Activated CD8-positive, alpha-beta memory T cell treated with anti-CD3 and anti-CD28 coated beads for 1 hour (primary cell): ENCODE measurements at places on chromosomes 2 and 18.

DNA sequence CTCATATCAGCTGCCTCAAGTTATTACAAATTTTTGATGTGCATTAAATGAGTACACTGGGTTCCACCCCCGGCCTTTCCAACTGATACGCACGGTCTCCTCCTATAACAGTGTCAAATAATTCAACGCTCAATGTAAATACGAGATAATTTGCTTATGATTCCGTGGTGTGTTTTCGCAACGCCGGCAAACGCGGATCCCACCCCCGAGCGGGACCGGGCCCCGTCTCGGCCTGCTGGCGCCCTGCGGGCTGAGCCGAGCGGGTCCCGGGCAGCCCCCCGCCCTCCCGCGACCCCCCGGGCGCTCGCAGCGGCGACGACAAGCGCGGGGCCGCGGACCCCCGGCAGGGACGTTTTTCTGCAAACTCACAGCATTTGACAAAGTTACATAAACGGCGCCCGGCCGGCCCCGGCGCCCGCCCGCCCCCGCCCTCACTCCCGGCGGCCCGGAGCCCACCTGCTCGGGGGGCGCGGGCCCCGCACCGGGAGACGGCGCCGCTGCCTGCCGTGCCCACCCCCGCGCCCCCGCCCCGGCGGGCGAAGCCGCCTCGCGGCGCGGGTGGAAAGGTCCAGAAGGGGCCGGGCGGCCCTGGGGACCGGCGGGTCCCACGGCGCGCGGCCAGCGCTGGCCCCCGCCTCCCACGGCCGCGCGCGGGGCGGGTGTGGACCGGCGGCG lies 762 bp downstream of the HDAC4 start:
- DNase-seq, result no peak

DNA sequence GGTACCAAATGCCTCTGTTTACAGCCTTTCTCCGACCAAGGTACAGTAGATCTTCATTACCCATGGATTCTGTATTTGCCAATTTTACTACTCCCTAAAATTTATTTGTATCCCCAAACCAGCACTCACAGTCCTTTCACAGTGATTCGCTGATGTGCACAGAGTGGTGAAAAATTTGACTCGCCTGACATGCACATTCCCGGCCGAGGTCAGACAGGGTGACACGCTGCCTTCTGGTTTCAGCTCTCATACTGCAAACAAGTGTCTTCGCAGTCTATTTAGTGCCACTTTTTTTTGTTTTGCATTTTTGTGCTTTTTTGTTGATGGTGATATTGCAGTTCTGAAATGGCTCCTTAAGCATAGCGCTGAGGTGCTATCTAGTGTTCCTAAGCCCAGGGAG lies 71.0 kb downstream of the MAPK4 start:
- no peak for DNase-seq

GRCh38 chr2:149902081-149902480 lies 314.5 kb upstream of the MMADHC start:
- DNase-seq, result no peak

DNA sequence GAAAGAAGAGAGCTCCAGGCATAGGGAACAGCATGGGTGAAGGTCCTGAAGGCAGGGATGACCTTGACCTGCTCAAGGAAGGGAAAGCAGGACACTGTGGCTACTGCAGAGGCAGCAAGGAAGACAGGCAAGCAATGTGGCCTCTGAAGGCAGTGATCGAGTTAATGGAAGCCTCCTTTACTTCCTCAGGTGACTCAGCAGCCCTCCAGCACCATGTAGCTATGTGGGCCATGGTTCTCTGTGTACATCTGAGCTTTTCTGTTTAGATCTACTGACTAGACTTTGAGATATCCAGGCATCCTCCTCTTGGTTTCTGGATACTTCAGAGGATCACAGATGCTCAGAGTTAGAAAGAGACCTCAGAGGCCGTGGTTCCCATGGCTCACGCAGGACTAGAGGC lies 107.3 kb upstream of the PID1 start:
- DNase-seq, result no peak

- DNase-seq, result no peak
Observed at GRCh38 chr2:191246820-191247380, 1.7 kb downstream of the MYO1B start.

DNA sequence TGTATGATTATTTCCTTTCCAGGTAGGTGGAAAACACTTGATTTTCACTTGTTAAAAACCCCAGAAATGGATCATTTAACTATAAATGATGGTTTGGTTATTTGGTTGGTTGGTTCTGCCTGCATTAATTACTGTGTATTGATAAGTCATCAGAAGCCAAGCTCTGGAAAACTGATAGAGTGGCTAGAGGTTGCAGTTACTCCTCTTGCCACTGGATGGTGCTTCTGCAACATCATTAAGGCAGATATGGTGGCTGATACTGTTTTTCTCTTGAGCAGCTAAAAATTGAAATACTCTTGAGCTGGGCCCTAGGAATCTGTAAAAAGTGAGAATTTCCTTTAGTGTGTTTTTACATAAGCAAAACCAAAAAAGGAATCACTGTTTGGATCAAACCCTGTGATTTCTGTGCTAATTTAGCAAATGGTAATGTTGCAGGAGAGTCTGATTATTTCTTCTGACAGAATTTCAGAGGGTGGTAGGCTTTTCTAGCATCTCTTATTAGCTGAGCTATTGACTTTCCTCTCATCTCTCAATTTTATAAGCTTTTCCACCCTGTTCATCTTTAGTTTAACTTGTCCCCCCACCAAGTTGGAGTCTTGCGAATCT lies 54.3 kb downstream of the RAB10 start:
- DNase-seq, result no peak

GRCh38 chr2:147013696-147014392 lies 831.0 kb upstream of the ACVR2A start:
- no peak for DNase-seq

- no peak for DNase-seq
Observed at GRCh38 chr2:216661051-216661450, 27.8 kb downstream of the IGFBP2 start.

GRCh38 chr2:217918308-217919024 lies 84.3 kb downstream of the TNS1 start:
- no peak for DNase-seq

DNA sequence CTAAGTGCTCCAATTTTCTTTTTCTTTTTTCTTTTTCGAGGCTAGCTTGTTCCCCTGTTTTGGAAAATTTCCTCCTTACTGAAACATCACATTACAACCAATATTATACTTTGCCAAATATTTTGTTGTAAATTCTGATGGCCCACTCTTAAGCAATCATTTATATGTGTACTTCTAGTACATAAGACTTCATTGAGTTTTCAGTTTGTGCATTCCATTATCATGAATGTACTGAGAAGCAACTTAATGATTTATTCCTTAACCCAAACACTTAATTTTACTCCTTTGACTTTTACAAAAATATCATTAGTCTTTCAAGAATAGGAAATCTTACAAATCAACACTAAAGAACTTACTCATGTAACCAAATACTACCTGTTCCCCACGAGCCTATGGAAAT lies 242.4 kb downstream of the ARHGAP15 start:
- no peak for DNase-seq

GRCh38 chr2:121017396-121017795 lies 267.6 kb downstream of the TFCP2L1 start:
- DNase-seq, result no peak

- no peak for DNase-seq
Observed at GRCh38 chr2:223365158-223365679, 236.9 kb downstream of the SCG2 start.

DNA sequence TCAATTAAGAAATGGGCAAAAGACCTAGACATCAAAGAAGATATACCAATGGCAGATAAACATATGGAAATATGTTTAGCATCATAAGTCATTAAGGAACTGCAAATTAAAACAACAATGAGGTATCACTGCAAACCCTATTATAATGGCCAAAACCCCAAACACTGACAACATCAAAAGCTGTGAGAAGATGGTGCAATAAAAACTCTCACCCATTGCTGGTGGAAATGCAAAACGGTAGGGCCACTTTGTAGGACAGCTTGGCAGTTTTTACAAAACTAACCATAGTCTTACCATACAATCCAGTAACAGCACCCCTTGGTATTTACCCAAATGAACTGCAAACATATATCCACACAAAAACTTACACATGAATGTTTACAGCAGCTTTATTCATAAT lies 213.1 kb downstream of the UBE2E3 start:
- no peak for DNase-seq

DNA sequence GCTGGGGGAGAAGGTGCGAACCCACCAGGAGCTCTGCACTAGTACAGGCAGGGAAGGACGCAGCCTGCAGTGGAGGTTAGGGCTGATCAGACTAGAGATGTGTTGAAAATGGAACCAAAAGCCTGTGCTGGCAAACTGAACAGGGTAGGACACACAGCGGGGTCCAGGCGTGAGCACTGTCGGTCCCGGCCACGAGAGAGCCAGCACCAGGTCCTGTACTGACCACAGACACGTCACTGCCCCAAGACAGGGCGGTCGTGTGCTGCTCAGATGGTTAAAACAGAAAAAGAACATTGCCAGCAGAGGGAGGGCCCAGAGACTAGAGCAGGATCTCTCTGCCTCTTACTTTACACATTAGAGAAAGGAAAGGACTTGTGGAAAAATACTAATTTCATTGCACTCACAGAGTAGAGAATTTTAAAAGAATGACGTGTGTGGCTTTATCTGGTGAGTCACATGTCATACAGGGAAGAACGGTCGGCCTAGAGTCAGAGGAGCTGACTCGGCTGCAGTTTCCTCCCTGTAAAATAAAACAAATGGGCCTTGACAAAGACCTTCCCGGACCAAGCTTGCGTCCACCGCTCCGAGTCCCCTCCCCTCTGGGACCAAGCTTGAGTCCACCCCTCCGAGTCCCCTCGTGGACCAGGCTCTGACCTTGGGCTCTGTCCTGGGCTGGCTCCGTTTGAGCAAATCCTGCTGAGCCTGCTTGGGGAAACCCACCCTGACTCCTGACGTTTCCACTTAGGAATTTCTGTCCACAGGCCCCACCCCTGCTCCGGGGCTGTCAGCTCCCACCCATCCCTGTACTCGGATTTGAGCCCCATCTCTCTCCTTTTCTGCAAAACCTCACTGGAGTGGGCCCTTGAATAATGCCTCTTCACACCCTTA lies 16.7 kb upstream of the ADI1 start:
- no peak for DNase-seq

DNA sequence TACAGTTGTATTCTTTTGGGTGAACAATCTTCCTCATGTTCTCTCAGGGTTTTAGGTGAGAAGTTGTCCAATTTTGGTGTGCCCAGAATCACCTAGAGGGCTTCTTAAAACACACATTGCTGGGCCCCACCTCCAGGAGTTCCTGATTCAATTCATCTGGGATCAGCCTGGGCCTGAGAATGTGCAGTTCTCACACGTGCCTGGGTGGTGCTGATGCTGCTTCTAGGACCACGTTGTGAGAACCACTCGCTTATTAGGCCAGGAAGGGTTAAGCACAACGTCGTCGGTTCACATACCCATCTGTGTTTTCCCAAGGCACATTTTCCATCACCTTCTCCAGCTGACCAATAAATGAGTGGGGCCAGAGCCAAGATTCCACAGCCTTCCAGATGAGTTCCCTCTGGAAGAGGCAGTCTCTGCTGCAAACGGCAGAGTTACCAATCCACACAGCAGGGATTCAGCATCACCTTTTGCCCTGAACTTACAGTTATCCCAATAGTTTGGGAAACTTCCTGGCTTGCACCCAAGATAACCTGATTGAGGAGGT lies 277.7 kb upstream of the HNRNPA3 start:
- no peak for DNase-seq

GRCh38 chr2:205706769-205707381 lies 24.6 kb downstream of the NRP2 start:
- no peak for DNase-seq

GRCh38 chr2:127701651-127702394 lies 526 bp downstream of the SFT2D3 start:
- peak; percentile 65 for DNase-seq

DNA sequence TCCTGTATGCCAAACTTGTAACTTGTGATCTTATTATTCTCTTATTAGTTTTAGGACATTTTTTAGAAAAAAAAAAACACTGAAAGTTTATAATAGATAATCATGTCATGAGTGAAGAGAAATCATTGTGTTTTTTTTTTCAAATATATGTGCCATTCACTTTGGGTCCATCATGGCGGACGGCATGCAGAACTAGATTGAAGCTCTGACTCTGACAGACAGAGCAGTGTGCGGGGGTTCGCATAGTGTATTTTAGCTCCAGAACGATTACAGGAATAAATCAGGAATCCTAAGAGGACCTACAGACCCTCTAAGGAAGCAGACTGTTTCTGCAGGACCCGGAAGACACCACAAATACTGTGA lies 484.4 kb upstream of the REG3G start:
- DNase-seq, result no peak

GRCh38 chr2:72113847-72114692 lies 33.6 kb downstream of the CYP26B1 start:
- DNase-seq, result no peak

- DNase-seq, result no peak
Observed at GRCh38 chr2:210756855-210757254, 200.5 kb downstream of the CPS1 start.

- DNase-seq, result no peak
Observed at GRCh38 chr2:196335221-196335634, 163.8 kb upstream of the STK17B start.

GRCh38 chr18:55763298-55763697 lies 175.3 kb upstream of the TCF4 start:
- DNase-seq, result no peak

GRCh38 chr2:165060411-165060810 lies 105.1 kb upstream of the SLC38A11 start:
- DNase-seq, result no peak

GRCh38 chr2:178632729-178633128 lies 152.5 kb downstream of the PLEKHA3 start:
- no peak for DNase-seq

DNA sequence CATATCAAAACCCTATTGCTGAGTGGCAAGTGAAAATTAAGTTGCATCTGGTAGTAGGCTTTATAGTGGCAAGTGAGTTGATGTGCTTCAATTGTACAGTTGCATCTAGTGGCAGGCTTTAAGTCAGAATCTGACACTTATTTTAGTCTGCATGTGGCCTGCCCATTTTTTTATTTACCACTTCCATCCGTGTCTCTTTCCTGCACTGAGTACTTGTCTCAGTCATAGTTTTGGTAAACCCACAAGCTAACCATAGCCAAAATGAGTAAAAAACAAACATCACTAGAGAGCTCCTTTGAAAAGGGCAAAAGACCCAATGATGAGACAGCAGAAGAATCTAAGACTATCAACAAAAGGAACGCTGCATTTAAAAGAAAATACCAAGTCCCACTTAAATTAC lies 96.0 kb upstream of the CRACDL start:
- DNase-seq, result no peak
